Thoracic aorta (tissue), 2 donors: ENCODE measurements at places on chromosomes 2 and 18.

- DNase-seq: no peak
Measured at GRCh38 chr2:23533338-23533695, 148.3 kb downstream of the KLHL29 start.

DNA sequence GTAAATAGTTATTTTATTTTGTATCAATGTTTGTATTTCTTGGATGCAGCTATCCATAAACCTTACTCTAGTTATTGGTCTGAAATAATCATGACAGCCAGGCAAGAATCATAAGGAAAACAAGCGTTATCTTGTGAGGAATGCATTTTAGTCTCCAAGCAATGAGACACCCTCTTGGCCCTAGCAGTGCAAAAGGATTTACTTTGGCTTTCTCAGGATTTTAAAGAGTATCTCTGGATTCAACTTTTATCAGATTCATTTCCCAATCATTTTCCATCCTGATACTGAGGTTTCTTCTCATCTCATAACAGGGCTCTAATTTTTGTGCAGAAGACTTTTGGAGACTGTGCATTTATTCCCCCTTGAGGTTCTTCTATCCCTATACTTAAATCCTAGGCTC is 480.8 kb downstream of the TMX3 start:
- no peak for DNase-seq

- no peak for DNase-seq
Measured at GRCh38 chr2:67666386-67667053, 269.4 kb downstream of the ETAA1 start.

- no peak for DNase-seq
Measured at GRCh38 chr2:164314148-164314547, 307.1 kb downstream of the GRB14 start.

DNA sequence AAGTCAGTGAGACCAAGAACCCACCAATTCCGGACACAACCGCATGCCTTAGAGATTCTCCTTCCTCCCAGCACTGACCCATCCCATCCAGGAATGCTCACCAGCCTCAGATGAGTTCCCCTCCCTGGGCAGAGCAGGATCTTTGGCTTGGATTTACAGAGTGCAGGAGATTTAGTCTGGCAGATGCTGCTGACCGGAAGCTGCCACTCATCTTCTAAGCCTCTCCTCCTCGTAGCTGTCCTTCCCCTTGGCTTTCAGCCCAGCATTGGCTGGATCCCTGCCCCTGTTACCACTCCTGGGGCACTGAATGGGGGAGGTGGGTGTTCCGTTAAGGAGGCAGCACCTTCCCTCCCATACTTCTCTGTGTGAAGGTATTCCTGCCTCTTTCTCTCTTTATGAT is 53.2 kb downstream of the VWA3B start:
- no peak for DNase-seq

DNA sequence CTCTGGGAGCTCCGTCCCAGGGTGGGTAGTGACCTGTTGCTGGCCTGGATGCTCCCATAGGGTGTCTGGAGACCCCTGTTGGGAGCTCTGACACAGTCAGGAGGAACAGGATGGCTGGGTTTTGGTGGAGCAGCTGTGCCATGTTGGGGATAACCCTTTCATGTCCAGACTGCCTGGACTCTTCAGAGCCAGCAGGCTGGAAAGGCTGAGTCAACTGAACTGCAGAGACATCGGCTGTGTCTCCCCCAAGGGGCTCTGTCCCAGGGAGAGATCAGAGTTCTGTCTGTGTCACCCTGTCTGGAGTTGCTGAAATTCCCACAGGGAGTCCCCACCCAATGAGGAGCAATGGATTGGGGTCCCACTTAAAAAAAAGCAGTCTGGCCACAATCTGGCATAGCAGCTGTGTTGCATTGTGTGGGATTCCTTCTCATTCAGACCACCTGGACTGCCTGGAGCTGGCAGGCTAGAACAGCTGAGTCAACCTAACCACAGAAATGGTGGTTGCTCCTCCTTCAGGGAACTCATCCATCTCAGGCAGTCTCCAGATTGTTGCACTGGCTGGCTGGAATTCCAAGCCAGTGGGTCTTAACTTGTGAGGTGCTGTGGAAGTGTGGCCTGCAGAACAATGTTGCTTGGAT is 37.2 kb downstream of the AGPS start:
- DNase-seq: no peak

- no peak for DNase-seq
Measured at GRCh38 chr2:6393819-6394218, 471.9 kb downstream of the CMPK2 start.

GRCh38 chr2:197852108-197852507 is 47.7 kb downstream of the PLCL1 start:
- DNase-seq: no peak

DNA sequence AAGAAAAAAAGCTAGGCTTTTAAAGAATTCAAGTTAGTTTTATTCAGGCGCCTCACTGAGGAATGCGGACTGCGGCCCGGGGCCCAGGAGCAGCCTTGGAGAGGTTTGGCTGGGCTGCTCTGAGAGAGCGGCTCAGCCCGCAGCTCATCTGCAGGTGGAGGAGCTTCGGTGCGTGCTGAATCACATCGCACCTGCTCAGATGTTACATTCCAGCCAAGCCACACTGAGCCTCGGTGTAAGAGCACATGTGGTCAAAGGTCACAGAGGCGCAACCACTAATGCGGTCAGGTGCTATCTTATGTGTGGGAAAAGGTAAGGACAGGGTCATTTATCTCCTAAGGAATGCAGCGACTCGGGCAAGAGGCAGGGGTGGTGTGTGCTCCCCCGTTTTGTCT is 17.1 kb upstream of the CNDP1 start:
- DNase-seq: no peak

DNA sequence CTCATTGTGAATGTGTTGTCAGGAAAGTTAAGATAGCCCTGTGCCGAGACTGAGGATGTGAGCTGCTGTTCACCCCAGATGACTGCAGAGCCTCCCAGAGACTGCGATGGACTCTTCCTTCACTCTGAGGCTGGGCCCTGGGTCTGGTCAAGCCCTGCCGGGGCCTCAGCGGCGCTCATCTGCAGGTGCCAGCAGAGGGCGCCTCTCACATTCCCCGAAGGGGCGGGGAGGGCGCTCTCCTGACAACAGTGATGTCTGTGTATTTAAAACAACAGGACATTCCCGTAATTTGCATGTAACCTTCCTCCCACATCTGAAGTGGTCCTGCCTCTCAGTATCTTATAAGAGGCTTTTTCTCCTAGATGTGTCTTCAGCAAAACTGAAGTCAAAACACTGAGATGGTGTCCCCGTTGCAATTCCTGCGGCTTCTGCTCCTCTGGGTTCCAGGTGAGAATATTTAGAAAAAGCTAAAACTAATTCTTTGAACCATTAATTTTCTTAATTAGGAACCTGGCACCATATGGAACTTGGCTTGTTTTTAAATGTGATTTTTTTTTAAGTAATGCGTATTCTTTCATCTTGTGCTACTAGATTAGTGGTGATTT is 1377.9 kb downstream of the RPIA start:
- no peak for DNase-seq

DNA sequence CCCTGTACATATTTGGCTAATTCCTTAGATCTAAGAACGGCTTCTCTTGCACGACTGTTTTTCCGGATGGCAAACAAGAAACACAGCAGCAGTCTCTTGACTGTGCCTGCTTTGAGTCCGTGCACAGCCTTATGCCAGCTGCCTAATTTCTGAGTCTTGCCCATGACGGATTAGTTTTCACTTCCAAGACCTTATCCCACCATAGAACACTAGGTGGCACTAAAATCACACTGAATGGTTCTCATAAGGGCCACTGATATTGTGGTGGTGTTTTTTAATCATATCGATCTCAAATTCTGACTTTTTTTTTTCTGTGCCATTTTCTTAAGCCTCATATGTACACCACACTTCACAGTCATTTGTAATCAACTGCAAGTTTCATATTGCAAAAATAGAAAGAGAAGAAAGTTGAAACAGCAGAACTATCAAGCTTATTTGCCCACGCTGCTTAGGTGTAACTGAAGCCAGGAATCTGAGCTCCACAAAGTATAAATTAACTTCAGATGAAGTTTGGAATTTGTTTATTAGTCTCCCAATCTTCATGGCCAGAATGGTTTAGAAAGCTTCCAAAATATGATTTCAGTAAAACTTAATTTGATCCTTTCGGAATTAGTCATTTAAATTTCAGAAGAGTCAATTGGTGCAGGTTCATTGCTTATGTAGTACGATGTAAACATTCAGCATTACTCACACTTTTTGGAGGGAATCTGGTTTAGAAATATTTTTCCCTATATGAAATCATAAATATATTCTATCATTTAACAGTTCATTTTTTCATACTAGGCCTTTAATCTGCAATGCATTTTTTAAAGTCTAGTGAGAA is 45.5 kb upstream of the SCN7A start:
- no peak for DNase-seq

DNA sequence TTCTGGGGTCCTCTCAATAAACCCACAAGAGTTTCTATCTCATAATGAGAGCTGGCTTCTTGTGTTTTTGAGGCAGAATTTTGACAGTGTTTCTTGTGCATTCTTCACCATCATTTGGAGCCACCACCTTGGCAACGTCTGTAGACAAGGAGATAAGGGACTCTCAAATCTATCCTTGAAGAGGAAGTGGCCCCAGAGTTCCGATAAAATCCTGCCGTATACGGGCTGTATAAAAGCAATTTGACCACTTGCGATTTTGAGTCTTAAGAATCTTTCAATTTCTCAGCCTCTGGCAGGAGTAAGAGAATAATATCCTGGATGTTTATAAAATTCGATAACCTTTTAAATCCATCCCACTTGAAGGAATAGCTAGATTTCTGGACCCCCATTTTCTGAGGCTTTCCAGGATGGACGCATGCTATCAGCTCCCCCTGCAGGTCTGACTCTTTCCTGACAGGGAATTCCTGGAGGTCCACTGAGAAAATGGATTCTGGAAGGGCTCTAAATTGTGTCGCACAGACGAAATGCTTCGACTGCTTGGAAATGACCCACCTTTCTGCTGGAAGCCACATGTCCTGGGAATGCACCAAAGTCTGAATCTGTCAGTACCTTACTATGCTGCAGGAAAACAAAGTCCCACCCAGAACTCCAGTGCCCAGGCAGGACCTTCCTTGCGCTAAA is 54.1 kb downstream of the E2F6 start:
- no peak for DNase-seq

DNA sequence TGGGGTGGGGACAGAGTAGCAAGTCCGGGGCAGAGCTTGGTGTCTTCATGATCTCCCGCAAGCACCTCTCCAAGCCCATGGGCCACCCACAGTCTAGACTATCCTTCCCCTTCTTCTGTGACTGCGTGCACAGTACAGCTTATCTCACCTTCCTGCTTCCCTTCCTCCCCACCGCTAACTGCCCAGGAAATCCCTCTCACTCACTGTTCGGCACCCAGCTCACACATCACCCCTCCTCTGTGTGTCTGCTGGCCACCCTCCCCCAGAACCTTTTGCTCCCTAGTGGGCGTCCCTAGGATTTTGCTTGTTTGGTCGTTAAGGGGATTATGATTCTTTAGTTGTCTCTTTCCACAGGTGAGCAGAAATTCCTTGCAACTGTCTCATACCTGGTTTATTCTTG is 31.5 kb upstream of the SMAD7 start:
- no peak for DNase-seq

GRCh38 chr2:152093464-152093863 is 5.4 kb downstream of the CACNB4 start:
- no peak for DNase-seq

- DNase-seq: no peak
Measured at GRCh38 chr18:1483385-1483784, 578.7 kb downstream of the ADCYAP1 start.

GRCh38 chr18:9535430-9535991 is 60.2 kb downstream of the RALBP1 start:
- DNase-seq: no peak

DNA sequence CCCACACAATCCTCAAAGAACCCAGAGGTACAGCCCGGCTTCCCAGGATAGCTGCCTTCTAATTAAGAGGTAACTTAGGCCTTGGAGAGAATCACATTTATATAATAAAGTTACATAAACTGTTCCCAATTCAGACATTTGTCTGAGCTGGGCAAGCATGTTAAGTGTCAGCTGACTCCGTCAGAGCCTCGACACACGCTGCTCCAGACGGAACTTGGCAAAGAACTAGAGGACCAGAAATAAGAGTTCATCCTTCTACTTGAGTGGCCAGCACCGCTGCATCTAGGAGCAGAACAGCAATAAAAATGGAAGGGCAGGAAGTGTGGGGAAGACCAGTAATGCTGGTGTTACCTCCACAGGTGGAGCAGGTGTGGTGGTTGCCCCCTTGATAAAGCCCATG is 80.5 kb downstream of the MYO5B start:
- DNase-seq: no peak

DNA sequence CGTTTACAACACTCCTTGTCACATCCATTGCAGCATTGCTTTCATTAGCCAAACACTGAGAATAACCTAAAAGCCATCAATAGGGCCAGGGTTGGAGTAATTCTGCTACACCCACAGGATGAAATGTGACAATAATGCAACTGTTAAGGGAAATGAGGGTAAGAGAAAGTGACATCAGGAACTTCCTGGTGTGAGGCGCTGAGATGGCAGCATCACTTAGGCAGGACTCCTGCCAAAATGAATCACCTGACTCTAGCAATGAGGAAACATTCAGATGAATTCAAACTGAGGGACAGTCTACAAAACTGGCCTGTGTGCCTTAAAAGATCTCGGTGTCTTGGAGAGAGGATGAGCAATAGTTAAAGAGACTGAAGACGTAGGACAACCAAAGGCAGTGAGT is 115.6 kb upstream of the AGAP1 start:
- no peak for DNase-seq

DNA sequence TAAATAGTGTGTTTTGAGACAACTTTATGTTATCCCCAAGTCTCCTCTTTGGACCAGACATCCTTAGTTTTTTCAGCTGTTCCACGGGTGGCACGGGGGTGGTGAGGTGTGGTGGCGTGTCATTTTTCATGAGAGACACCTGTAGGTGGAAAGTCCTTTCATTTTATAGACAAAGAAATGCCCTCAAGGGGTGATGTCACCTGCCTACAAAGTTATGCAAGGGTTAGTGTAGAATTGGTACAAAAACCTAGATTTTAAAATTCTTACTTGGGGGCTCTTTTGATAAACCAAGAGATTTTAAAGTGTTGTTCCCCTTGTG is 15.3 kb downstream of the CTDP1 start:
- DNase-seq: no peak

DNA sequence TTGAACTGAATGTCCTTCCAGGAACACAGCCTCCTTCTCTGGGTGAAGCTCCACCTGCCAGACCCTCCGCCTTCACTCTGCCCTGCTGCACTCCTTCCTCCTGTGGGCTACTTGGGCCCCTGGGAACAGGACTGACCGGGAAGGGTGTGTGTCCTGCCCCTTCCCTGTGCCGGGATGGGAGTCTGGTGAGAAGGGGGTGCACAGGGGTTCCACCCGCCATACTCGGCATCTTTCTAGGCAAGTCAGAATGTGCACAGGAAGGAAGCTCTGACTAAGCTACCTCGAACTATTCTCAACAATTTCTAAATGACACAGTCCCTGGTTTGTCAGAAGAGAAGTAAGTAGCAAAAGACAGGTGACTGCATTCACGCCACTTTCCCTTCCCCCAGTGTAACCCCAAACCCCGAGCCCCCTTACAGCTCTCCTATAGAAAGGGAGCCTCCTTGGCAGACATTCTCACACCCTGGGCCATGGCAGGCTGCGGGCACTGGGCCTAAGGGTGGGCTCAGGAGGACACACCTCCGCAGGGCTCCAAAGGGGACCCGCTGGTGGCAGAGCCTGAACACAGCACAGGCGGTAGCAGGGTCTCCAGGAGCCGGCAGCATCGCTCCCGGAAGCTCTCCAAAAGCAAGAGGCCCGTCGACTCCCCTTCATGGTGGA is 184.1 kb downstream of the HDAC4 start:
- DNase-seq: no peak

- DNase-seq: no peak
Measured at GRCh38 chr2:166628478-166629136, 134.6 kb upstream of the SCN7A start.
